NCI-H510A (cell line): ENCODE measurements at places on chromosomes 3 and 15.

- DNase-seq, result no peak
These were observed 74.3 kb downstream of the CORO2B start for GRCh38 chr15:68653031-68653635.

DNA sequence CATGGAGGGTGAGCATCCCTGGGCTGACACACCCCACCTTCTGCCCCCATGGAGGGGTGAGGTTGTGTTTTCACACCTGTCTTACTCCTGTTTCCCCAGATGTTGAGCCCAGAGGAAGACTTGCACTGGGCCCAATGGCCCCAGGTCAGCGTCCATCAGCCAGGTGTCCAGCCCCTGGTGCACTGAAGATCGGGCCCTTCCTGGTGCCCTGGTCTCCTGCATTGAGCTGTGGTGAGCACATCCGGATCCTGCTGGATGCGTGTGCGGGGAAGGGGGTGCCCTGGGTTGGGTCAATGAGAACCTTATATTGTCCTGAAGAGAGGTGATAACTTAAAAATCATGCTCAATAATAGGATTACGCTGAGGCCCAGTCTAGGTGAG is 227.3 kb downstream of the SNRPN start:
- DNase-seq, result no peak

- no peak for DNase-seq
These were observed 244.4 kb downstream of the ZBTB20 start for GRCh38 chr3:114902691-114903101.

DNA sequence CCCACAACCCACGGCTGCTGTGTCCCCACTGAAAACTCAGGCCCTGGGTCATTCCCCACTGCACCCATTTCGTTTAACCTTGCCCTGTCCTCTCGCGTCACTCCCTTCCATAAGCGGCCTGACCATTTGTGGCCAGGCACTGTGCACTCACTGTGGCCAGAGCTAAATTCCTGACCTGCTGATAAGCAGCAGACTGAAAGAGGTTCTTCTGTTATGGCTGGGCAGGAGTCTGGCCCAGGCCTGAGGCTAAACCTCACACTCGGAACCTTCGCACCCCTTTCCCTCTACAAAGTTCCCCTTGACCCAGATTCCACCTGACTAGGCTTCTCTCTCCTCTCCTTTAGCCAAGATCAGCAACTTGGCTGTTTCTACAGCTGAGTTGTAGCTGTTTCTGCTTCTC is 62.3 kb downstream of the ADAMTS17 start:
- DNase-seq, result no peak

DNA sequence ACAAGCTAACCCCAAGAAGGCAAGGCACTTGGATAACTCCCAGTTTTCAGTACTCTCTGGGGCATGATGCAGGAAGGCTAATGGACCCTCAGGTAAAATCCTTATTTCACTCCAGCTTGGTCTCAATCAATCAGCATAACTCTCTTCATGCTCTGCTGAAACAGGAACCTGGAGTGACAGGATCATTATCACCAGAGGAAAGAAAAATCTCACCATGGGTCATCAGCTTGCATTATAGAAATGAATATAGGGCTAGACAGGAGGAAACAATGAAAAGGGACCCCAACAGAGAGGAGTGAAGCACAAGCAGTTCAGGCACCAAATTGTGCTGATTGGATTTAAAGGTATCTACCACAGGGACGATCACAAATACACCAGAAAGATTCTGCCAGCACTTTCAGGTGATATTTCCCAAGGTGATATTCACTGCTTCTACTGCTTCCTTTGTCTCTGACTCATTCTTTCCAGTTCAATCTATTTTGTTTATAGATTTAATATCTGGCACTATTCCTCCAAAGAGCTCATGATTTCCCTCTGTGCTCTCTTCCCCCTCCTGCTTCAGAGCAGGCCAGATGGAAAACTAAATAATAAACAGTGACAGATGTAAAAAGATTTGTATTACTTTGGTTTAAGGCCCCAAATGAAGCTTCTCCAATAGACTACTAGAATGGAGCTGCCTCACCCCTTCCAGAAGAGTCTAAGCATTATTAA is 22.9 kb upstream of the THUMPD3 start:
- no peak for DNase-seq

GRCh38 chr15:72112116-72112515 is 5.8 kb downstream of the MYO9A start:
- no peak for DNase-seq

GRCh38 chr3:25448750-25449692 is 21.0 kb downstream of the RARB start:
- DNase-seq, result no peak

DNA sequence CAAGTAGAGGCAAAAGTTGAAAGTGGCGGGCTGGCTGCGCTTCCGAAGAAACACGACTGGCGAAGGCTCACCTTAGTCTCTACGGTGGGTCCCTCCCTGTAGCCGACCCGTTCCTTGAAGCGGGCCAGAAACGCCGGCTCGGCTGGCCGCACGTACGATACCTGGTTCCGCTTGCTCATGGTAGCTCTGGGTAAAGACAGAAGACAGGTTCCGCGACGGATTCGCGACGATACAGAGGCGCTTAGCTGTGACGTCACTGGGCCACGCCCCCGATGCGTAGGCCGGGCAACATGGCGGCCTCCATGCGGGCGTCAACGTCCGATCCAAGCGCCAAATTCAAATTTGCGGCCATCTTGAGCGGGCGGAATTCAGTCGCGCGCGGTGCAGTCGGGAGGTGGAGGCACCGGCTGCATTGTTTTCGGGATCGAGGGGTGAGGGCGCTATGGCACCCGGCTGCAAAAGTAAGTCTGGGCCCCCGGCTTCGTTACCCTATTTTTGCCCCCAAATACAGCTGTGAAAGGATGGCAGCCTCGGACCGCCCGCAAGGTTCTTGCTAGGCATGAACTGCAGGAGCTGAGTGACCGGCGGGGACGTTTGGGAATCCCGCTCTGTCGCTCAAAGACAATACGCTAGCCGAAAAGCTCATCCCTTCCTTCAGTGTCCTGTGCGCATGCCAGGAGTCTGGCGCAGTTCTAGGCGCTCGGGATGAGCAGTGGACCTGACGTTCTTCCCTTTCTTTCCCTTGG is at the start of the genes KIAA1143 and KIF15:
Gene KIAA1143 (minus strand): TSS at position 196 of the 746 bp plus-strand sequence. CDS start 17 bp downstream, at position 179.
Gene KIF15 (plus strand): TSS at position 371 of the 746 bp plus-strand sequence. CDS start 72 bp downstream, at position 443.
- peak; percentile 77 for DNase-seq

DNA sequence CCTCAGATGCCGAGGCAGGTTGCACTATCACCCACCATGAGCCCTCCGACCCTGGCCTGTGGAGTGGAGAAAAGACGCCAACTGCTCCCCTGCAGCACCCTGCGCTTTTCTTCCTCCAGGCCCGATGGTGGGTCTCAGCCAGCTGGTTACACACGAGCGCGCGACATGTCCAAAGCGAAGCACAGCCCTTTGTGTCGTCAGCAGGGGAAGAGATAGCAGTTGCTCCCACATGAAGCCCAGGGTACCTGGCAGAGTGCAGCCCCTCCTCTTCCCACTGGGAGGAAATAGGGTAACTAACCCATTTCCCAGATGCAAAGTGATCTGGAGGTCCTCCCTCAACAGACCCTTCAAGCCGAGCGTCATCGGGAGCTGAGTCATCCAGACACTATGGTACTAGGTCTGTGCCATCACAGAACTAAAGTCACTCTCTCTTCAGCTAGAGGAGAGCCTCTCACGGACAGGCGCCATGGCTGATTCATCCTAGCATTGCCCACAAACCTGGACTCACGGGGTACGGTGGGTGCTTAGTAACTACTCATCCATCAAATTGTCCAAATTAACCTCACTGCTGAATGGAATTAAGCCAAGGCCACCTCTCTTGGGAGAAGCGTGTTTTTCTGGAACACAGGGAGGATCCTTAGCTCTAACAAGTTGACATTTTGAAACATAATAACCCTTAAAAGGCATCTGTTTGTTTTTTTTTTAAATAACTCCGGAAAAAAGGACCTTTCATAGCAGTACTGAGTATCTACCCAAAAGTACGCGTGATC is 45.2 kb upstream of the BDH1 start:
- no peak for DNase-seq

DNA sequence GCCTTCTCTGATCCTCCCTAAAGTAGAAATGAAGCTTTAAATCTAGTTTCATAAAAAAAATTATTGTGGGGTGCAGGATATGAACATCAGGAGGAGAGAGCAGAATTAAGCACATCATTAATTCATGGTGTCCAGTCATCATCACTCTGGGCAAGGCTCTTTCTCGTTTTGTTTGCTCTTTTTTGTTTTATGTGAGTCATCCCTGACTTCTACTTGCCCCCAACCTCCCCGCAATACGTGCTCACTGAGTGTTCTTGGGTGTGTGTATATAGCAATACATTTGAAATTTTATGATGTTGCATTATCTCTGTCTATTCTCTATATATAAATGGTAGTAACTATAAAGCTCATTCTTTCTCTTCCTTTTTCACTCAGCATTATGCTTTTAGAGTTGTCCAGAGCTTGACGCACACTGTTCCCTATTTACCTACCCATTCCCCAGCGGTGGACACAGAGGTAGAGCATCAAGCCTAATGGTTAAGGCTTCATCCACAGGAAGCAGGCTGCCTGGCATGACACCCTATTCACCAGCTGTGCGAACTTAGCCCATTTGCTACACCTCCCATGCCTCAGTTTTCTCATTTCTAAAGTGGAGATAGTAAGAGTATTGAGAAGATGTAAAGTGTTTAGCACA is 72.3 kb downstream of the CD200R1L start:
- DNase-seq, result no peak

DNA sequence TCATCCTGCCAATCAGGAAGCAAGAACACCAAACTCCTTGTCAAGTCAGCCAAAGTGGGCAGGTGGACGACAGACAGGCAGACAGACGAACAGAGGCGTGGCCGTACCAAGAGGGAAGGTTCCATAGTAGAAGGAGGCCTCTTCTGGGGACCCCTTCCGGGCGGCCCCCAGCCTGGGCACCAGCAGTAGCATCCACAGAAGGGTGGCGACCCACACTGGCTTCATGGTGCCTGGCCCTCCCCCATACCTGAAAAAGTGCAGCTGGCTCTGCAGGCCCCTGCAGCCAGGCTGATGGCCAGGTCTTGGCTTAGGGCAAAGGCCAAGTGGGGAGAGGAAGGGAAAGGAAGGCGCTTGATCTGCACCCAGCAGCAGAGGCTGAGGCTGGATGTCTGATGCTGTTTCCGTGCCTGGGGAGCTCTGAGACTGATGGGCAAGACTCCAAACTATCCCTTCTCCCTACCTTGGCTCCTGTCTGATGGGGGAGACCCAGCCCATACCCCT is 607 bp downstream of the LCTL start:
- DNase-seq, result no peak
